Activated T-helper 1 cell treated with anti-CD3 and anti-CD28 coated beads, Interleukin-12 subunit alpha, Interleukin-12 subunit beta, Interleukin-2, Interleukin-4 antibody, amounts not matched to agents 30 ng/mL and 10 ng/mL and 1 ng/mL, durations not matched to agents 14 hours and 24 hours and 36 hours (primary cell): ENCODE measurements at places on chromosomes 13 and 19.
A peak's percentile ranks its signal among the peaks of the same experiment; 100 is the strongest.

- DNase-seq: no peak
Observed at GRCh38 chr13:109144693-109145437, 515.5 kb downstream of the MYO16 start.

GRCh38 chr13:45847554-45848224 is 3.9 kb downstream of the SIAH3 start:
- no peak for DNase-seq

- no peak for DNase-seq
Observed at GRCh38 chr19:35949131-35949530, 13.0 kb downstream of the LRFN3 start.

GRCh38 chr19:56933014-56933705 is 92.6 kb upstream of the PEG3 start:
- no peak for DNase-seq

DNA sequence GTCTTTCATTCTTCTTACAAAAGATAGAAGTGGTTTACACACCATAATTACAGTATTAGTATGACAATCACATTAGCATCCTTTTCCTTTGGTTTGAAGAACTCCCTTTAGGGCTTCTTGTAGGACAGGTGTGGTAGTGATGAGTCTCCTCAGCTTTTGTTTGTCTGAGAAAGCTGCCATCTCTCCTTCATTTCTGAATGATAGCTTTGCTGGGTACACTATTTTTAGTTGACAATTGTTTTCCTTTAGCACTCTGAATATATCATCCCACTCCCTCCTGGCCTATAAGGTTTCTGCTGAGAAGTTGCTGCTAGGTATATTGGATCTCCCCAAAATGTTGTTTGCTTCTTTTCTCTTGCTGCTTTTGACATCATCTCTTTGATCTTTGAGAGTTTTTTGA is 39.3 kb downstream of the RASA3 start:
- DNase-seq: no peak

DNA sequence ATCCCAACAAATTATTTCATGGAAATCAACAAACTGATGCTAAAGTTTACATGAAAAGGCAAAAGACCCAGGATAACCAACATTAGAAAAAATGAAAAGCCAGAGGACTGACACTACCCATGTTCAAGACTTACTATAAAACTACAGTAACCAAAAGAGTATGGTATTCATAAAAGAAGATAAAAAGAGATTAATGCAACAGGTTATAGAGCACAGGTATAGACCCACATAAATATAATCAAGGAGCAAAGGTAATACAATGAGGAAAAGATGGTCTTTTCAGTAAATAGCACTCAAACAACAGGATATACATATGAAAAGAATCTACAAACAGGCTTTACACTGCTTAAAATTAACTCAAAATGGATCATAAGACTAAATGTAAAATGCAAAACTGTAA is 1342.7 kb downstream of the UQCRFS1 start:
- DNase-seq: no peak

DNA sequence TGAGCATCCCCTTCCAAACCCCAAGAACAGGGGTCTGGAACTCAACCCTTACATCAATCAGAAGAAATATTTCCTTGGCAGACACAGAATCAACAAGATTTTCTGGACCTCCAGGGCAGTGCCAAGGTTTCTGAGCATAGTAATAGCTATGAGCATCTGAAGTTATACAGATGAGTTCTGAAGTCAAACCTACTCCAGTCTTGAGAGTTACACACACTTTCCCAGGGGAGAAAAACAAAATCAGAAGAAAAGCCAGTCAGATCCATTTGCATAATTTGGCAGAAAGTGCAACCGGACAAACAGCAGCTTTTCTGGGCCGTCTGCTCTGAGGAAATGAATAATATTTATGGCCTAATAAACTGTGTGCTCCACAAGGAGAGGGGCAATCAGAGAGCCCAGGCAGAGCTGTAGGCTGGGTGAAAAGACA is 93.1 kb downstream of the KL start:
- no peak for DNase-seq

DNA sequence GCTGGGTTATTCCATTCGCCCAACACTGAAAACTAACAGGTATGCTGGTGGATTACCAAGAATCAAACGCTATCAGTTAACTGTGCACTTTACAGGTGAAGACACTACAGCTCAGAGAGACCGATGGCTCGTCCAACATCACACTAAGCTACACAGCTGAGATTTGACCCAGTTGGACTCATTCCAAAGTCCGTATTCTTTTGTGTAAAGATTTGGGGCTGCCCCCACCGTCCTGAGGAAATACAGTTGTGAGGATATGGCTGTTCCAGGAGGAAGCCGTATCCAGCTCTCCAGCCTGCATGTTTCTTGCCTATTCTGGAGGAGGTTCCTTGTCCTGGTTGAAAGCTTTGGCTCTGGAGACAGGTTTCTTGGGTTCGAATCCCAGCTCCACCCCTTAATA is 4.2 kb downstream of the ZSCAN5A start:
- no peak for DNase-seq

DNA sequence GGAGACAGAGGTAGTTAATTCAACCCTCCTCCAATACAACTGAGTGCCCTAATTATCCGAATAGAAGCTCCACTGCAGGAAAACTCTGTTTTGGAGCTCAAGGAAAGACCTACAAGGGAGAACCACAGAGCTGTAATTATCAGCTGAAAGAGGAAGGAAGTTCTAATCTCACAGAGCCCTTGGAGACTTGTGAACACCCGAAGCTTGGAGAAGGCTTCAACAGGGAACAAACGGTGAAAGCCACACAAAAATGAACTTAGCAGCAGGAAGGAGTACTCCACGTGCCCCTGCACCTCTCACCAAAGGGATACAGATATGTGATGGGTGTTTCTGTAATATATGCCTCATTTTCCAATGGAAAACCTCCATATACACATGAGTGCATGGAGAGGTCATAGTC is 61.1 kb downstream of the IRS2 start:
- no peak for DNase-seq

GRCh38 chr19:12665671-12666264 is 774 bp downstream of the MAN2B1 start:
- DNase-seq: no peak

DNA sequence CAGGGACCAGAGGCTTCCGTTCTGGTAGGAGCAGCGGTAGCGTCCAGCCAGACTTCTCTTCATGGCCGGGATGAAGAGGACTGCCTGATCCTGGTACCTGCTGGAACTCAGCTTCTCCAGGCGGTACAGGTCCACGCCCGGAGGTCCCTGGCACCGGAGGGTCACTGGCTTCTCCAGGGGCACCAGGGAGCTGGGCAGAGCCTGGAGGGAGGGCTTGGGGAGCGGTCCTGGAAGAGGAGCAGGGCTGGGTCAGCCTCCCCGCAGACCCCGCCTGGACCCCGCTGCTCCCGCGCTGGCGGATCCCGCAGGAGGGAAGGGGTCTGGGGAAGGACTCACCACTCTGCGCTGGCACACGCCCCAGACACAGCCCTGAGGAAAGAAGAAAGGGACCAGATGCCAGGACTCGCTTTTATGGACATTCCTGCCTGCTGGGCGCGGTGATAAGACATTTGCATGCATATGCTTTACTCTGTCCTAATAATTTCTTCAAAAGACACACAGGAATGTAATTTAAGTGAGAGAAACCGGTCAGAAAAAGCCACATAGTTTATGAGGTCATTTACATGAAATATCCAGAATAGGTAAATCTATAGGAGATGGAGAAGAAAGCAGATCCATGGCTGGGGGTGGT is 5.8 kb downstream of the GP6 start:
- DNase-seq: no peak

DNA sequence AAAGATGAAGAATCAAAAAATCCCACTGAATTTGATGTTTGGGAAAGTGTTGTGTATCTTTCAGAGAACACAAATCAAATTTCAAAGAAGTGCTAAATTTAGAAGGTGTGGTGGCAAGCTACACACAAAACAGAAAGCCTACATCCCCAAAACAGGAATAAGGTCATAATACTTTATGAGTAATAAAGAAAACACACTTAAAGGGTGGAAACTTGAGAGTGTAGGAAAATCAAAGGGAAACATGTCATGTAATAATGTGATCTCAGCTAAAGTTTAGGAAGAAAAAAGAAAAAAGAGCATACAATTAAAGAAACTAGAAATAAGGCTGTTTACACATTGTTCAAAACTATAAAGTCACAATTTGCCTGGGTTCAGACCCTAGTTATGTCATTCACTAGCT is 668.7 kb downstream of the PCDH17 start:
- no peak for DNase-seq

DNA sequence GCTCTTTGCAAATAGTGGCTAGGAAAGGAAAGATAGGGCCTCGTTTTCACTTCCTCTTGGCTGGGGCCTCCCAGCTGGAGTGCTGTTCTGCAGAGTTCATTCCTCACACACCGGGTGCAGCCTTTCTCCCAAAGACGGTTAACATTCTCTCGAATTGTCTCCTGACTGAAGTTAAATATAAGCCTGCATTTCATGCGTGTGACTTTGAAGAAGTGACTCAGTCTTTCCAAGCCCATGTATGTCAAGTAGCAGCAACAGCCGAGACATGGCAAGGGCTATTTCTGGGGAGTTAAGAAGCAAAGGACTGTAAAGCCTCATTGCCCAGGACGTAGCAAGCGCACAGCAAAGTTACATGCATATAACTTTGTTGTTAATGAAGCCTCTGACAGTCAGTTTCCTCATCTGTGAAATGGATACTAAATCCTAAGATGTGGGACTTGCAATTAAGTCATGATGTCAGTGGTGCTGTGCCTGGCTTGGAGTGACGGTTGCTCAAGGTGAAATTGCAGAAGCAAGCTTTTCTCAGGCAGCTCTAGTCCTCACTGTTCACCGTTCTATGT is 502.4 kb downstream of the MYO16 start:
- DNase-seq: no peak

DNA sequence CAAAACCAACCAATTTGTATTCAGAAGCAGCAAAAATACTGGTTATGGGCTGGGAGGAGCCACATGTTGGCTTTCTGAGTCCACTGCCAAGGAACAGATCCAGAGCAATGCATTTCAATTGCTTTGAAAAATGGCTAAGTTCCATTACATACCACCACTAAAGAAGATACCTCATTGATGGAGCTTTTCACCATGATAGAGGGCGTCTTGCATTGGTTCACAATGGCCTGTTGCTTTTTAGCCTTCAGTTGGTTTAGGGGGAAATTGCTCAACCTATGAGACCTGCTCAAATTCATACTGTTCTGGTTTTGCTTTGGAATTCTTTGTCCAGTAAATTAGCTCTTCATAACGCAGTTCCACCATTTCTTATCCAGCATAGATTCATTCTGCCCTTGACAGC is 21.2 kb upstream of the CPB2 start:
- no peak for DNase-seq

DNA sequence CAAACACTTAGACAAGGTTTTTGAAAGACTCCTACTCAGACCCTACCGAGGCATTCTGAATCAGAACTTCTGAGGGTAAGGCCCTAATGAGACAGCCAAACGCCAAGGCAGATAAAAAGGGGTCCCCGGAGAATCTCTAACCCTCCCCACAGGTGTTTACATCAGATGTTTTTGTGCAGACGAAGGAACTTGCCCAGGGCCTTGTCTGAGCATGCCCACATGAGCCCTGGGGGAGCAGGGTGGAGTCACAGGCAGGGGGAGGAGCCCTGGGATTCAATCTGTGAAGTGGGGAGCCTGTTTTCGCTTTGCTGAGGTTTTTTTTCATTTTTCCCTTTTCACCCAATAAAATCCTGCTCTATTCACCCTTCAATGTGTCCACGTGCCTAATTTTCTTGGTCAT is 61.6 kb upstream of the MED4 start:
- DNase-seq: peak; percentile 59

DNA sequence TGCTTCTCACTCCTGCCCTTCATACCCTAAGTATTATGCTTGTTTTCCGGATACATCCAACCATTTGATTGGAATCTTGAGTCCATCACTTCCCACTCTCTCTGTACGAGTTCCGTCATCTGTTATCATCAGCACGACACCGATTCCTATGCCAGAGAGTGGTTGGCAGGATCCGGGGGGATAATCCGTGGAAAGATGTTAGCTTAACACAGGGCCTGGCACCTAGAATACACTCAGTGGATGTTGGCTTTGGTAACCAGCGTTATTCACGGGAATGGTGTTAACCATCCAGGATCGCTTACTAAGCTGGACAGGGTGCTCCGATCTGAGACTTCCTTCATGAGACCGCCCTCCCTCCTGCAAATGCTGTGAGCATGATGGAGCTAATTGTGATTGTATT is 12.4 kb downstream of the VSTM2B start:
- no peak for DNase-seq

- DNase-seq: no peak
Observed at GRCh38 chr13:79469608-79470007, 11.3 kb upstream of the NDFIP2 start.

- DNase-seq: no peak
Observed at GRCh38 chr19:18304208-18304457, 18.7 kb downstream of the LSM4 start.

- no peak for DNase-seq
Observed at GRCh38 chr13:102033386-102033785, 368.5 kb downstream of the FGF14 start.

- no peak for DNase-seq
Observed at GRCh38 chr19:44891016-44891882, at the start of gene TOMM40. Gene TOMM40, plus strand, starts transcription at chr19:44891254. Its CDS starts 162 bp downstream, at chr19:44891416.

DNA sequence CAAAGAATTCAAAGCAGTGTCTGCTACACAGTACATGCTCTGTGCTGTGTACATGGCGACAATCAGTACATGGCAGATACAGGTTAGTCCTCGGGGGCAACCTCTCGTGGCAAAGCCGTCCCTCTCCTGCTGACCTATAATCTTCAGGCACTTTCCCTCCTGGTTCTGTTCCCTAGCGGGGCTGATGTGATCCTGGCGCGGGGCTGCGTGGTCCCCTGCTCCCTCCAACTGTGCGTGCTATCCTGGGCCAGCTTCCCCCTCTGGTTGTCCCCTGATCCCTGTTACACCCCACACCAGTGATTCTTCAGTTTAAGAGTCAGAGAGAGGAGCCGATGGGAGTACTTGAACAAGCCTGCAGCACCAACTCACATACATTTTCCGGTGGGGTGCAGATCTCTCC is 12.1 kb downstream of the MAG start:
- DNase-seq: no peak

DNA sequence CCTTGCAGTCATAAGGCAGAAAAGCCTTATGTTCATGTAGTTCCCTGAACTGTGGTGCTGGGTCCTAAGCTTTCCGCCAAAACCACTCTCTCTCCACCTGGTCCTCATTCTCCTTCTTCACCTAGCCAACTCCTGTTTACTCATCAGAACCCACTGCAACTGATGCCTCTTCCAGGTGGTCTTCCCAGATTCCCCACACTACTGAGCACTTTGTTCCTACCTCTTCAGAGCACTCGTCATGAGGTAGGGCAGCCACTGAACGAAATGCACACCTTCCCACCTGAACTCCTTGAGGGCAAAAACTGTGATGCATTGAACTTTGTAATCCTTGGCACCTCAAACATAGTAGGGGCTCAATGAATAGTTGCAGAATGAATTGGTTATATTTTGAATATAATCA is 100.4 kb downstream of the DOCK9 start:
- no peak for DNase-seq

DNA sequence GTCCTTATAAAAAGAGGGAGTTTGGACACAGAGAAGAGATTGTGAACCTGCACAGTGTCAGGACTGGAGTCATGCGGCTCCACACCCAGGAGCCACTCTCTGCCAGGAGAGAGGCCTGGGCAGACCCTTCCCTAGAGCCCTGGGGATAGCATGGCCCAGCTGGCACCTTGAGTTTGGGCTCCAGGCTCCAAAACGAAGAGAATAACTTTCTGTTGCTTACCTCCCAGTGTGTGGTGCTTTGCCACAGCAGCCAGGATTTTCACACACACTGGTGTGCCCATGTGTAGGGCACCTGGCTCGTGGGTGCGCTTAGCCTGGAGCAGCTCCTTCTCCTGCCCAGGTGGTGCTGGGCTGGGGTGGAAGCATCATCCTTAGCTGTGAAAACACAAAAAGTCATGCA is 344.3 kb downstream of the TEX29 start:
- no peak for DNase-seq
